ENCODE measurements at places on chromosomes 5 and 9. TPM values are rescaled to one million over a fixed set of nuclear protein-coding genes. Genes with fewer than 3 reads are reported as not detected.

Gene ABLIM3
- total RNA-seq = 45.4 TPM

Gene SLC34A1
- not detected for total RNA-seq

Gene BARHL1
- total RNA-seq = not detected

Gene SCGB3A2
- not detected for total RNA-seq

Gene FYB1
- total RNA-seq = 26.0 TPM

Gene C5orf52
- total RNA-seq = not detected

Gene FAXDC2
- total RNA-seq = 30.1 TPM

Gene SMC2
- total RNA-seq = 5.2 TPM

Gene ANKHD1
- total RNA-seq = 93.2 TPM

Gene ZNF169
- 3.8 TPM for total RNA-seq

Gene MARCOL
- total RNA-seq = not detected

Gene PFN3
- not detected for total RNA-seq

Gene SNCB
- not detected for total RNA-seq

Gene NSG2
- total RNA-seq = 0.29 TPM

Gene HABP4
- total RNA-seq = 37.4 TPM

Gene NR2F1
- 31.5 TPM for total RNA-seq

Gene PDGFRB
- 394 TPM for total RNA-seq

Gene PPWD1
- 24.9 TPM for total RNA-seq

Gene FLT4
- total RNA-seq = 18.0 TPM

Gene SLC25A2
- total RNA-seq = 1.00 TPM

Gene FAM221B
- total RNA-seq = not detected

Gene WNT8A
- not detected for total RNA-seq

Gene PCDHGA3
- 3.0 TPM for total RNA-seq

Gene IDNK
- total RNA-seq = 4.0 TPM

Gene CLTB
- total RNA-seq = 147 TPM

Gene ANKRD55
- 0.14 TPM for total RNA-seq

Gene LCN2
- total RNA-seq = 0.69 TPM

Gene TNC
- total RNA-seq = 1,005 TPM

Gene FCN2
- not detected for total RNA-seq

Gene WDR38
- not detected for total RNA-seq

Gene TRIM36
- 0.37 TPM for total RNA-seq

Gene C5orf58
- not detected for total RNA-seq

Gene N4BP3
- total RNA-seq = 1.8 TPM

Gene PCDHB12
- 4.1 TPM for total RNA-seq

Gene ZNF300
- 5.5 TPM for total RNA-seq

Gene TTC23L
- total RNA-seq = 0.74 TPM

Gene HRH2
- total RNA-seq = 6.9 TPM

Gene ADAMTS13
- 0.48 TPM for total RNA-seq

Gene WHRN
- 2.6 TPM for total RNA-seq

Gene TXNDC8
- total RNA-seq = not detected

All from posterior vena cava (tissue), 2 donors.